ENCODE measurements at places on chromosomes 12 and 14. TPM values are rescaled to one million over a fixed set of nuclear protein-coding genes. Genes with fewer than 3 reads are reported as not detected.

OR4E2 gene
- not detected for total RNA-seq

TAC3 gene
- 1.00 TPM for total RNA-seq

TRMT5 gene
- 16.0 TPM for total RNA-seq

CPNE6 gene
- total RNA-seq: 0.04 TPM

SLC25A47 gene
- total RNA-seq: 0.07 TPM

PRORP gene
- 56.1 TPM for total RNA-seq

PTHLH gene
- 0.28 TPM for total RNA-seq

PRB2 gene
- not detected for total RNA-seq

ACSM4 gene
- 1.9 TPM for total RNA-seq

NOVA1 gene
- 6.9 TPM for total RNA-seq

SMAGP gene
- 10.1 TPM for total RNA-seq

EIF5 gene
- 167 TPM for total RNA-seq

TBPL2 gene
- total RNA-seq: not detected

LIN7A gene
- 11.9 TPM for total RNA-seq

DNA sequence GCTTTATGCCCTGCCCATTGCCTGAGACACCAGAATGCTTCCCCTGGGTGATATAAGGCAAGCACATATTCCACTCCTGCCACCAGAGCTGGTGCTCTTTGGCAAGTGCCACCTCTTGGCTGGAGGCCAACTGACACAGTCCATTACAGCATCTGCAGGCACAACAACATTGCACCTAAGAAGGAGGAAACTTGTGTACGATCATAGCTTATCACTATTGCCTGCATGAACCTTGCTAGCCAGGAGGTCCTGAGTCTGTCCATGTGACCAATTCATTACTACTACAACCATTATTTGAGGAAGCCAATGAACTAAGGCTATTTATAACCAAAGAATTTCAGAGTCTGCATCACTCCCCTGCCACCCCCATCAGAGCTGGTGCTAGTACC, 119.8 kb upstream of the SCAF11 start:
- DNase-seq: no peak

DNA sequence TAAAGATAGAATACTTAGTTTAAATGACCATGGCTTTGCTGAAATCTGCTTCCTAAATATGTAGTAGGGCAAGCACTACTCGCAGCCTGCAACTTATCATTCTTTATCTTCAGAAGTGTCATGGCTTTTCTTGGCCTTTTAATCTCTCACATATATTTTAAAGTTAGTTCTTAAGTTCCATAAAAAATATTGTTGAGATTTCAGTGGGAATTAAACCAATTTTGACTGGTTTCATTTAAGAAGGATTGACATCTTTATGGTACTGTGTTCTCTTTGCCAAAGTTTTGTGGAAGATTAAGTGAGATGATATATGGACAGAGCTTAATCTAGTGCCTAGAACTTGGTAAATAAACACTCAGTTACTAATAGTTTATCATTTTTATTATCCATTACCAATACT, 56.7 kb downstream of the KIAA0586 start:
- DNase-seq: no peak

- no peak for DNase-seq
Measured at GRCh38 chr14:89933002-89933401, 21.5 kb downstream of the EFCAB11 start.

DNA sequence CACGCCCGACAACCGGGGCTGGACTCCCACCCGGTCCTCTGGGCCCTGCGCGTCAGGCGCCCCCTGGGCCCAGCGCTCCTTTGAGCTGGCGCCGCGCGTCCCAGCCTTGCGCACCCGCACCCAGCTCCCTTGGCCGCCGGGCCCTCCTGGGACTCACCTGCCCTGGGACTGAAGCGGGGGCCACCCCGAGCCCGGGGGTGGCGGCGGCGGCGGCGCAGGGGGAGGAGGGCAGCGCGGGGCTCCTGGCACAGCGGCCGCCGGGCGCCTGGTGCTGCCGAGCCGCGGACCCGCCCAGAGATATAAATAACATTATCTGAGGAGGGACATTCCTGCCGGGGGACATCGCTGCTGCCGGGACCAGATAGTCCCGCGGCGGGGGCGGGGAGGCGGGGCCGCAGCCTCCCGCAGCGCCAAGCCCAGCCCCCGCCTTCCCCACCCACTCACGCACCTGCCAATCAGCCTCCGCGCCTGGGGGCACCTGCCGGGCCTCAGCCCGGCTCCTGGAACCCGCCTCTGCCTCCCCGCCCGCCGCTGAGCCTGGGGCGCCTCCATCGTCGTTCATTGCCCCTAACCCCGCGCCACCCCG, at the start of gene SPTB:
Gene SPTB, minus strand, starts transcription at position 273 of the 586 bp plus-strand sequence. CDS start 56,813 bp downstream, outside the sequence.
- peak; percentile 92 for DNase-seq

- peak; percentile 48 for DNase-seq
Measured at GRCh38 chr14:100778951-100779690, 46.8 kb upstream of the MEG3 start.

- peak; percentile 47 for DNase-seq
Measured at GRCh38 chr14:94110552-94111181, at the start of gene IFI27. IFI27 (plus strand) TSS chr14:94110736.

DNA sequence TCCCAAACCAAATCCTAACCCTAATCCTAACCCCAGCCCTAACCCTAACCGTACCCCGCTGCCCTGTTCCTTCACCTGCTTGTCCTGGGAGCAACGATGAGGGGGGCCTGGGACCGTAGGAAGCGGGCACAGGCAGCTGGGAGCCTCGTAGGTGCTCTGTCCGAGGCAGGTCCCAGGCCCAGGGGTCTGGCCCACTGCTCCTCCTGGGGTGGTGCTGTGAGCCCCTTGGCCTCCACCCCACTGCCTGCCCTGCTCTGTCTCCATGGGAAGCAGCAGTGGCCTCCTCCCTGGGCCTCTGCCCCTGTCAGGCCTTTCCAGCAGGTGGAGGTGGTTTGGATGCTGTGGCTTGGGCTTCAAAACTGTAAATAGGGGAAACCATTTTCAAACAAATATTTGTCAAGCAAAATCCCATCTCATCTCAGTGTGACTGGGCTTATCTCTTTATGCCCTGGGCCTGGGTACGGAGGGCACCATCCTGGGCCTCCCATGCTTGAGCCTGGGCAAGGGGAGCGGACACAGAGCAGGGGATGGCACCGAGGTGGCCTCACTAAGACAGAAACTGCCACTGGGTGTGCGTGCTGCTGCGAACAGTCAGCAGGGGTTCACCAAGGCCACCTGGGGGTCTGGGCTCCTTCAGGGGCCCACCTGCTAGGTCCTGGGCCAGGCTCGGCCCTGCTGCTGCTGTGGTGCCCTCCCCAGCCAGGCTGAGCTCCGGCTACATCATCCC, 3.7 kb upstream of the BEGAIN start:
- peak; percentile 42 for DNase-seq

DNA sequence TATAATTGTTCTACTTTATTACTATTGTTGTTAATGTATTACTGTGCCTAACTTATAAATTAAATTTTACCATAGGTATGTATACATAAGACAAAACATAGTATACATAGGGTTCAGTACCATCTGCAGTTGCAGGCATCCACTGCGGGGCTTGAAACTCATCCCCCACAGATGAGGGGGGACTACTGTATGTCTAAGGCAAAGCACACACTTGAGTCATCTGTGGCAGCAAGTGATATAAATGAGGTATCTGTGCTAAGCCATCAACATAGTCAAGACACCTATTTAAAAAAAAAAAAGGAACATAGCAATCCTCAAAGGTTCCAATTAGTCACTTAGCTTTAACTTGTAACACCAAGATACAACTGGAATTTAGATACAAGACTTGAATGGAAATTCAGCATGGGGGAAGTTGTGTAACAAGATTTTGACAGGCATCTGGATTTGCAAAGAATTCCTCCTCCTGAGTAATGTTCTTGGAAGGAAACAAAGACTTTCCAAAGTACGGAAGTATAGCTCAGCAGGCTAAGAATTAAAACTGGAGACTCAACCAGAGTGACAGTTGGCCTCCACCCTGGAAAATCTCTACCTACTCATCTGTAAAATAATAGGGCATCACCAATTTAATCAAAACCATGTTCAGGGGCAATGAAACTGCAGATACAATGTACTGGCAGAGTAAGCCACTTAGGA, 14.9 kb downstream of the DCAF5 start:
- no peak for DNase-seq

GRCh38 chr14:54332490-54332889, 64.3 kb upstream of the CDKN3 start:
- no peak for DNase-seq

GRCh38 chr12:74426091-74426490, 111.5 kb upstream of the ATXN7L3B start:
- DNase-seq: no peak

- DNase-seq: no peak
Measured at GRCh38 chr12:100077367-100077766, 65.3 kb downstream of the BLTP3B start.

GRCh38 chr12:45655743-45656142, 73.8 kb upstream of the ARID2 start:
- DNase-seq: no peak

DNA sequence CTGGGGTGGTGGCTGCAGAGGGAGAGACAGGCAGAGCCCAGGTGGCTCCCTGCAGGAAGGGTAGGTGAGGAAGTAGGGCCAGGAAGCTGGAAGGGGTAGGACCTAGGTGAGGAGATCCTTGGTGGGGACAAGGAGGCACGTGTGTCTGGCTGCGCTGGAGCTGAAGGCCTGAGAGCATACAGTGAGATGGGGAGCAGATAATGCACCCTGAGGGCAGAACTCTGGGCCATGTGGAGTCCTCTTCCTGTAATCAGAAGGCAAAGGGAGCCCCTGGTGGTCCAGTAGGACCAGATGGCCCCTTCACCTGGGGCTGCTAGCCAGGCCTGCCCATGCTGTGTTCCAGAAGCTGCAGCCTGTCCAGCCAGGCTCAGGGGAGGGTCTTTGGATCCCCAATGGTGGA, 15.3 kb upstream of the KRT80 start:
- peak; percentile 45 for DNase-seq

- DNase-seq: no peak
Measured at GRCh38 chr12:76855271-76855670, 23.5 kb downstream of the CSRP2 start.

GRCh38 chr12:76135456-76135855, 51.0 kb upstream of the NAP1L1 start:
- no peak for DNase-seq

GRCh38 chr14:102063109-102063807, 23.6 kb downstream of the HSP90AA1 start:
- peak; percentile 90 for DNase-seq

DNA sequence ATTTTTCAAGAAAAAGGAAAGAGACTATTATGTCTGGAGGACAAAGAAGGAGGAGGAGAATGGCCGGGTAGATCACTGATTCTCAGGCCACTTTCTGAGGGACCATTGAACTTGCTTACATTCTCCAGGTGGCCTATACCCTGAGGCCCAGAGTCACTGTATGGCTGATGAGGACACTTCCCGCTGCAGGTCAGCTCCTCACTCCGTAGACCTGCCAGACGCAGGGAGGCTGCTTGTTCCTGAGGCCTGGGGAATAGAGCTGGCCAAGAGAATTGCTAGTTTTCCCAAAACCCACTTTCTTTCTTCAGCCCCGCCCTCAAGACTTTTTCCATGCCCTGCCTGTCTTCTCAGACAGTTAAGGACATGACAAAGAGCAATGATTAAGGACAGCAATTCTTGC, 510.5 kb upstream of the TBX3 start:
- no peak for DNase-seq

- peak; percentile 49 for DNase-seq
Measured at GRCh38 chr12:51678086-51678724, 87.2 kb downstream of the SCN8A start.

GRCh38 chr12:1201886-1202285, 210.9 kb downstream of the ERC1 start:
- DNase-seq: no peak

GRCh38 chr12:30152705-30153104, 369.0 kb upstream of the TMTC1 start:
- no peak for DNase-seq

- DNase-seq: no peak
Measured at GRCh38 chr14:91957876-91958313, 10.4 kb upstream of the FBLN5 start.

DNA sequence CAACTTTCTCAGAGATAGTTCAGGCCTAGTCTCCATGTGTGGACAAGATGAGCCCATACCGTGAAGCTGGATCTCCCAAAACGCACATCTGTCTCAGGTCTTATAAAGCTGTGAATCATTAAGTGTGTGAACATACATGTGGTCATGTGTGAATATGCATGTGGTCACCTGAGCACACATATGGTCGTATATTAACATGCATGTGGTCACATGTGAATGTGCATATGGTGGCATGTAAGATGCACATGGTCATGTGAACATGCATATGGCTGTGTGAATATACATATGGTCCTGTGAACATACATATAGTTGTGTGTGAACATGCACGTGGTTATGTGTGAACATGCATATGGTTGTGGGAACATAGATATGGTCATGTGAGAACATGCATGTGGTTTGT, 172.5 kb upstream of the PZP start:
- no peak for DNase-seq

DNA sequence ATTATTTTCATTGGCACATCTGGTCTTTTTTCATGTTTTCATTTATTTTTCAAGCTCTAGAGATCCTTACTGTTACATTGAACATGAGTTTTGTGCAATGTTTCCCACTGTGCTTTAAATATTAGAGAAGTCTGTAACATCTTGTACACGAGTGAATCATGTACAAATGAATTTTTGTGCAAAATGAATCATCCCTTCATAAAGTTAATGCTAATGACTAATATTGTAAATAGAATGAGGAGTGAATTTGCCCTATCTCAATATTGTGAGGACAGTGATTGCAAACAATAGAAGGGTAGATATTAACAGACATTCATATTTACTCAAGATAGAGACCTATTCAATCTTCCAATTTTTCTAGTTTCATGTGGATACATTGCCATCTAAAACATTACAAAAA, 463.3 kb upstream of the FOXG1 start:
- DNase-seq: no peak

- no peak for DNase-seq
Measured at GRCh38 chr14:50936016-50936340, 8.3 kb downstream of the PYGL start.

DNA sequence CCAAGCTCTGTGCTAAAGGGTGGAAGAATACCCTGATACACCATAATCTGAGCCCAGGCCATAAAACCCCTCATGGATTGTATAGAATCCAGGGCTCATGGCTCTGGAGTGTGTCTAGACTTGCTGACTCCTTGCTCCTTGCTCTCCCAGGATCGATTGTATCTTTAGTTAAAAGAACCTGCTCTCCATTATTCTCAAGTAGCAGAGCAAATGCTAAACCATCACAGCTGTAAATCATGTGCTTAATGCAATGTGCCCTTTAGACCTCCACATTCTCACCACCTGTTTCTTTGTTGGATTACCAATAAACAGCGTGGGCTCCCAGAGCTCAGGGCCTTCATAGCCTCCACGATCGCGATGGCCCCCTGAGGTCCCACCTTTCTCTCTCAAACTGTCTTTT, 411.6 kb upstream of the FBXO33 start:
- DNase-seq: no peak

GRCh38 chr14:59292921-59293534, 104.6 kb downstream of the DAAM1 start:
- DNase-seq: no peak

- no peak for DNase-seq
Measured at GRCh38 chr12:23186950-23187349, 562.0 kb downstream of the ETNK1 start.

All from H7 (cell line).